Hippocampal formation (tissue), 2 donors: ENCODE measurements at places on chromosomes 11 and 22.

- DNase-seq: no peak
Observed at GRCh38 chr11:104772806-104773241, 125.4 kb downstream of the CASP12 start.

- DNase-seq: peak; percentile 69
Observed at GRCh38 chr11:10413268-10413667, 41.8 kb upstream of the AMPD3 start.

DNA sequence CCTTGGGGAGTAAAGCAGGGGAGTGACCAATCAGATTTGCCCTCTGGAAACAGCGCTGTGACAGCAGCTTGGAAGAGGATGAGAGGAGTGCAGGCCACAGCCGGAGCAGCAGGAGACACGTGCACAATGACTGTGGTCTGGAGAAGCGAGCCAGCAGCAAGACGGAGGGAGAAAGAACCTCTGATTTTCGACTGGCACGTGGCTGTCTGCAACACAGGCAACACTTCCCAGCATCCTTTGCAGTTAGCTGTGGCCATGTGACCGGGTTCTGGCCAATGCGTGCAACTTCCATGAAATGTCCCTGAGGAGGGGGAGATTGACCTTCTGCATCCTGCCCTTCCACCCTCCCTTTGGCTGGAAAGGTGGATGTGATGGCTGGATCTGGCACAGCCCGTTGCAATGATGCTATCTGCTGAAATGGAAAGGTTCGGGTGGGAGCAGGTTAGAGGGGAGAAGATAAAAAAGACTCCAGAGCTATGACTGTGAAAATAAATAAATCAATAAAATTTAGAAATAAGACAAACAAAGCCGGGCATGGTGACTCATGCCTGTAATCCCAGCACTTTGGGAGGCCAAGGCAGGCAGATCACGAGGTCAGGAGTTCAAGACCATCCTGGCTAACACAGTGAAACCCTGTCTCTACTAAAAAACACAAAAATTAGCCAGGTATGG lies 15.6 kb downstream of the PLA2G6 start:
- no peak for DNase-seq

DNA sequence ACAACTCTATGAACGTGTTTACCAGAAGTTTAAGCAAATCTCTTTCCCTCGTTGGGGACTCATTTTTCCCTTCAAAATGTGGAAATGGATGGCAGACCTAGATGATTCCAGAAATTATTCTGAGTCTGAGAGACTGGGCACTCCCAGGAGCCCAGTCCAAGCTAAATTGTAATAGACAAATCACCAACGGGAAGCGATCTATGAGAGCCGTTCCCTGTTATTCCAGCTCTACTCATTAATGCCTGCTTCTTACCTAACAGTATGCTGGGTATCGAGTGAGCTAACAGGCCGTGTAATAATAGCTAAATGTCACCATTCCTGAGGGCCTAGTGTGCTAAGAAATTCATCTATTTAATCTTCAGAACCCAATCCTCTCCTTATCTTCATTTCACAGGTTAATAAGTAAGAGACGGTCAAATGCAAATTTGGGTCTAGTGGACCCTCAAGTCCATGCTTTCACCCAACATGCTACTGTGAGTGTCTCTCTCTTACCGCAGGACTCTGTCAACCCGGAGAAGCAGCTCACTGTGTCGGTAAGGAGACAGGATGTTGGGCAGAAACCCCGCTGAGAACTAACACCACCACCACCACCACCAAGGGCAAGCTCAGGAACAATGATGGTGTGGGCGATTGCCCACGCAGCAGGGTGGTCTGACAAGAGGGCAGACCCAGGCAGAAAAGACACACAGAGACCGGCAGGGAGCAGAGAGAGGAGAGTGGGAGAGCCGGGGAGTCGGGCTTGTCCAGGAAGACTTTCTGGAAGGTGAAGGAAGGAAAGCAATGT lies 57.1 kb upstream of the TIMP3 start:
- DNase-seq: no peak

- DNase-seq: no peak
Observed at GRCh38 chr22:47388778-47389177, 626.3 kb downstream of the TBC1D22A start.

DNA sequence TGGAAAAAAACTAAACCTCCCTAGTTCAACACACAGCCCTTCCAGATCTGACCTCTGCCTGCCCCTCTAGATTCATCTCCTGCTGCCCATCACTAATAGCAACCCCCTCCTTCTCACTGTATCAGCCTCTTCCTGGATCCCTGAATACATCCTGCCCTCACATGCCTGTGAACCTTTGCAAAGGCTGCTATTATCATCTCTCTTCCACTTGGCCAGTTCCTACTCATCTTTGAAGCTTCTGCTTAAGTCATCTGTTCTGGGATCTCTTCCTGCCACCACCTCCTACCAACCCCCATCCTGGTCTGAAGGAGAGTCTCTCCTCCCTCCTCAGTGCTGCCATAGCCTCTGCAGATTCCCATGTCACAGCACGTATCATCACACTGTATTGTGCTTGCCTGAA lies 38.0 kb upstream of the AMOTL1 start:
- DNase-seq: no peak
